ENCODE measurements at places on chromosomes 16 and 17.

GRCh38 chr17:80261159-80261894 is 675 bp downstream of the RNF213 start:
- DNase-seq = peak; percentile 54

- DNase-seq = no peak
These were observed 183.6 kb downstream of the MAP2K6 start for GRCh38 chr17:69597898-69598692.

DNA sequence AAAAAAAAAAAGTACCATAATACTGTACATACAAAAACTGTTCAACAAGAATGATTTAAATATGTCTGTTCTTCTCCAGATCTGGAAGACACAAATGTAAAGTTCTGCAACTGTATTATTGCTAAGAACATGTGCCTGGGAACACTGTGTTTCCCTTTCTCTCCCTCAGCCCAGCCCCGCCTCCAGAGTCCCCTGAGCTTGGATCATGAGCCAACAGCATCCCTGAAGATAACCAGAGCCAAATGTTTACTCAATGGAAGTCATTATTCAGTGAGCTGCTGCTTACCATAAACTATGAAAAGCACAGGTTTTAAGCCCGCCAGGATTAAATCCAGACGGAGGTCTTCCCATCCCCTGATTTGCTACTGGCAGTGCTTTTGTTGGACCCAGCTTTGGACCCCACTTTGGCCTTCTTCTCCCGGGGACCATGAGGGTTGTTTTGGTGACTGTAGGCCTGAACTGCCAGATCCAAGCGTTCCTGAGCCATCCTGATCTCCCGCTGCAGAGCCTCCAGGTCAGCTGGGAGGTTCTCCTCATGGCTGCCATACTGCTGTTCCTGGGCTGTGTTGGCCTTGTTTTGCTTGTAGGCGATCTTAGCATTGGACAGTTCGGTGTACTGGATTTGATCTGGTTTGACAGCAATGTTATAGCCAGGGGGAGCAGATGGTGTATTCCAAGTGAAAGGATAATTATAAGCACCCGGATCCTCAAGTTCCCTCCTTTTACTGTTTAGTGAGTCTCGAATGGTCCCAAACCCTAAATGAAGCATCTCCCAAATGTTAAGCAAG is 25.6 kb downstream of the GJC1 start:
- DNase-seq = no peak

- no peak for DNase-seq
These were observed 10.9 kb upstream of the CXCL16 start for GRCh38 chr17:4750606-4751005.

GRCh38 chr16:21654466-21654865 is 2.1 kb upstream of the IGSF6 start:
- no peak for DNase-seq

DNA sequence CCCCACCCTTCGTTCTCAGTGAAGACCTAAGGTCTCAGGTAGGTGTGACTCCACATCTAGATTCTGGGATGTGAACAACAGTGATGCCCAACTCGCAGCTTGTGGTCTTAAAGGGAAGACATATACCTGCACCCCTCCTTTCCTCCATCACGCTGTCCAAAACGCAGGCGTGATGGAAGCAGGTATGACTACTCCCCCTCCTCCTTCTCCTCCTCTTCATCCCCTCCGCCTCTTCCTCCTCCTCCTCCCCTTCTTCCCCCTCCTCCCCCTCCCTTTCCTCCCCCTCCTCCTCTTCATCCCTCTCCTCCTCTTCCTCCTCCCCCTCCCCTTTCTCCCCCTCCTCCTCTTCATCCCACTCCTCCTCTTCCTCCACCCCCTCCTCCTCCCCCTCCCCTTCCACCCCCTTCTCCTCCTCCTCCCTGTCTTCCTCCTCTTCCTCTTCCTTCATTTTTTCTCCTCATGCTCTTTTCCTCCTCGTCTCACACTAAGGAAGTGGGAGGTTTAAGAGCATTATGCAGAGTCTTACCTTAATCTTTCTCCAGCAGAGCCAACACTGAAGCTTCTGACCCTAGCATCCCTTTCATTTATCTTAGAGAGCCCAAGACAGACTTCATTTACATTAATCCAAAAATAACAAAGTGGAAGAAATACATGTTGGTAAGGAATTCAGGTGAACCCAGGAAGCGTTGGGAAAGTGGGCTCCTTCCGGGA is 352.5 kb downstream of the FOXL1 start:
- no peak for DNase-seq

GRCh38 chr17:54992797-54993639 is 24.5 kb downstream of the STXBP4 start:
- DNase-seq = peak; percentile 65

DNA sequence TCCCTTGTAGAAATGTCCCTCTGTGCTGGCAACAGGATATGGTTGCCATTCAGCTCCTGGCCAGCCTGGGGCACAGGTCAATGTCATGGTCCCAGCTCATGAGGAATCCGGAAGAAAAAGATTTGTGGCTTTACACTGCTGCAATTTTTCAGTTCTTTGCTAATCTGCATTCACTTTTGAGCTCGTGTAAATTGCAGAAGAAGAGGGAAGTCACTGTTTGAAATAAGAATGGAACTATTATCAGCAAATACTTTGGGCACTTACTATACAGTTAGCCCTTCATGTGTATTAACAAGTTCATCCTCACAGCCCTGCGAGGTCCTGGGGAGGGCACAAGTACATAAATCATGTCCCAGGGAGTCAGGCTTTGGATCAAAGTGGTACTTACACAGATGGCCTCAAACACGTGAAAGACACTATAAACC is 14.2 kb downstream of the SLC47A2 start:
- no peak for DNase-seq
